ENCODE measurements at places on chromosomes 5 and 9.

DNA sequence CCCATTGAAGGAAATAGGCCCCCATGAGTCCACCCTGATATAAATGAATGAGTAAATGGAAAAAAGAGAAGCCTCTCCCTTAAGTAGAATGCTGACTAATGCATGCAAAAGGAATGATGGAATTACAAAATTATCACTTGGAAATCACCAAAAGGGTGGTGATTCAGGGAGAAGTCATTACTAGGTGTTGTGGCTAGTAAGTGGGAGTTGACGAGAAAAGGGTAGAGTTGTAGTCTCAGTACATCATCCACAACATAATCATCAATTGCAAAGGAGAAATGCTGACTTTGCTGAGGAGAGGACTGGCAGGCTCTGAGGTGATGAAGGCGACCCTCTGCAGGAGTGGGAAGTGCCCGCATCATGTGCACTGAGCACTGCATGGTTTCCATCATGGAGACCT lies 201.5 kb upstream of the S1PR3 start:
- no peaks in the 10 kb centered on the region for H3K36me3 ChIP-seq
- no peak overlapping the region for H3K27ac ChIP-seq
- H3K4me1 ChIP-seq, result peaks cover 14% of the 10 kb centered on the region
- no peak for DNase-seq

DNA sequence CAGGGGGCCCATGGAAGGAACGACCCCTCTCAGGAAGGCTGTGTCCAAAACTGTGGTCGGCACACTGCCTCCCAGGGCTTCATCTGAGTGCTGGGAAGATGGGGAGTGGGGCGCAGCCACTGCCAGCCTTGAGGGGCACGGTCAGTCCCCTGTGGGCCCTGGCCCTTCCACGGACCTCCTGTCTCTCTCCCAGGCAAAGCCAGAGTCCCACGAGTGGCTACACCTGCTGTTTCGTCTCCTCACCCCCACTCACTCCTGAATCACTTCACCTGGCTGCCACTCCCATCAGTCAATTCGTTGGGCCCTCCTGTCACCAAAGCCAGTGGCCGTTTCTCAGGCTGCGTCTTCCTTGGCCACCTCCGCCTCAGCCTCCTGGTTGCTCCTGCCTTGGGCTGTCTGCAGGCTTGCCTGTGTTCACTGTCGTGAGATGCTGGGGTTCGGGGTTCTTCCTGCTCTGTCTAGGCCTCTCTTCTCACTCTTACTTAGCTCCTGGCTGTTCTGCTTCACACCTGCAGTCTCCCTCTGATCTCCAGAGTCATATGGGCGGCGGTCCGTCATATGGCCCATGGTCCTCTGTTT lies 58.8 kb upstream of the RNF130 start:
- H3K4me3 ChIP-seq, result no peak overlapping the region
- H3K27me3 ChIP-seq, result peaks cover 14% of the 10 kb centered on the region
- no peaks in the 10 kb centered on the region for H3K36me3 ChIP-seq

DNA sequence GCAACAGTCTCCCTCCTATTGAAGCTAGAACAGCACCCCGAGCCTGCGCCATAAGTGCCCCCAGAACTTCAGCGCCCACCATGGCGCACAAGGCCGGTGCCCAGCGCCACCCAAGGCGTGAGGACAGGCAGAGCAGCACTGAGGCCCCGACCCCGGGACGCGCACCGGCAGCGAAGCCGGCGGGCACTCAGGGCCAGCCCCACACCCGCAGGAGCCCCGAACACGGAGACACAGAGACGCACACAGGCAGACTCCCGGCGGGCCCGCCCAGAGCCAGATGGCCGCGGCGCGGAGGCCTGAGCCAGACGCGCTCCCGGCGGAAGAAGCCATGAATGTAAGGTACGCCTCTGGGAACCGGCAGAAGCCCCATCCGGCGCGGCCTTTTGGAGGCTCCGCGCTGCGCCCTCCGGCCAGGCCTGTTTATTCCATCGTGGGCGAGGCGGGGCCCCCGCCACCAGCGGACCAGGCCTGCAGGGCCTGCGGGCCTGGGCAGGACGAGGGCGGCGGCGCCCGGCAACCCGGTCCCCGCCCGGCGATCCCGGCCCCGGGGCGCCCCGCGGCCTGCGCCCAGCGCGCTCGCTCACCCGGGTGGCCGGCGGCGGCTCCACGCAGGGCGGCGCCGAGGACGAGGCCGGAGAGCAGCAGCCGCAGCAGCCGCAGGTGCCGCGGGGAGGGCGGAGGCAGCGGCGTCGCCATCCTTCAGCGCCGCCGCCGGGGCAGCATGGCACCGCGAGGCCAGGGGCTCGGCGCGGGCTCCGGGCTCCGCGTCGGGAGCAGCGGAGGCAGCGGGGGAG lies 486 bp downstream of the NPDC1 start:
- peak overlapping the region; percentile 69 for H3K4me3 ChIP-seq
- DNase-seq, result no peak
- peaks cover 39% of the 10 kb centered on the region for H3K4me1 ChIP-seq
- peaks cover 3% of the 10 kb centered on the region for H3K36me3 ChIP-seq
- peak overlapping the region; percentile 41 for H3K27ac ChIP-seq
- peaks cover 34% of the 10 kb centered on the region for H3K27me3 ChIP-seq

DNA sequence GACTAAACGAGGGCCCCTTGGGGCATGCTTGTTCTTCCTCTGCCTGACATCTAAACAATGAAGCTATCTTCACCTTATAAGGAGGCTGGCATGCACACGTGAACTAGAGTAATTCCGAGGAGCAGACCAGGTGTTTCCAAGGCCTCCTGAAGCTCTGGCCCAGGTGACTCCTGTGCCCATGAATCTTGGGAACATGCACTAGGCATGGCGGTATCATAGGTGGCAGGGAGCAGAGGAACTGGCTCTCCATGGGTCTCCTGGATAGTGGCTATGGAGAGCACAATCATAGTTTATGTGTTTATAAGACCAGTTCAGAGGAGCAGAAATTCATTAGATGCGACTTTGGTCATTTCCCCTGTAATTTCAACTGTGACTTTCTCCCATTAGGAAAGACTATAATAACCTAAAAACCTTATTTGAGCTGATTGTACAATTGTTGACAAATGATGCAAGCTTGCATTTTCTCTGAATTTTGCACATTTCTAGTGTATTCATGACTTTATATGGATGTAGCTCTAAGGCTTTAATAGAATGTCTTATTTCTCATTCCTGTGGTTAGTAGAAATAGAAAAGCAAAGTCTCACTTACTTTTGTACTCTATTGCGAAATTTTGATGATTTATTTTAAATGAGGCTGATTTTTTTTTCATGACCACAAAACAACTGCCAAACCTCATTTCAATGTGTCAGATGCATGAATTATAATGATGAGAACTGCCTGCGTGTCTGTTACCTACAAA lies 135.3 kb upstream of the RPS23 start:
- no peak overlapping the region for H3K27ac ChIP-seq
- peaks cover 6% of the 10 kb centered on the region for H3K4me1 ChIP-seq
- H3K4me3 ChIP-seq, result no peak overlapping the region
- H3K27me3 ChIP-seq, result no peaks in the 10 kb centered on the region

DNA sequence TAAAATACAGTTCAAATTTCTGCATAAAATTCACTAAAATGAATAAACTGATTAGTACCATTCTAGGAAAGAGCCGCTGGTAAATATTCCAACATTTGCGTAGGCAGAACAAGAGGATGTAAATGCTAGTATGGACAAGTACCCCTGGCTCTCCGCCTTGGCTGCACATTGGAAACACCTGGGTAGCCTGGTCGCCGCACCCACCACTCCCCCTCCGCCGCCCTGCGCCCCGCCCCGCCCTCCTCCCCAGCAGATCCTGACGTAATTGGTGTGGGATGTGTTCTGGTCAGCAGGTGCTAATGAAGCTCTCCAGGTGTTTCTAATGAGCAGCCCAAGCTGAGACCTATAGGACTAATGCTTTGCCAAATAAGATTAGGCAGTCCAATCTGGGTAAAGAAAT lies 225.7 kb downstream of the FRMD3 start:
- H3K4me1 ChIP-seq, result peaks cover 6% of the 10 kb centered on the region
- DNase-seq, result no peak
- H3K36me3 ChIP-seq, result no peaks in the 10 kb centered on the region
- H3K27ac ChIP-seq, result no peak overlapping the region
- H3K27me3 ChIP-seq, result no peaks in the 10 kb centered on the region
- no peak overlapping the region for H3K4me3 ChIP-seq

DNA sequence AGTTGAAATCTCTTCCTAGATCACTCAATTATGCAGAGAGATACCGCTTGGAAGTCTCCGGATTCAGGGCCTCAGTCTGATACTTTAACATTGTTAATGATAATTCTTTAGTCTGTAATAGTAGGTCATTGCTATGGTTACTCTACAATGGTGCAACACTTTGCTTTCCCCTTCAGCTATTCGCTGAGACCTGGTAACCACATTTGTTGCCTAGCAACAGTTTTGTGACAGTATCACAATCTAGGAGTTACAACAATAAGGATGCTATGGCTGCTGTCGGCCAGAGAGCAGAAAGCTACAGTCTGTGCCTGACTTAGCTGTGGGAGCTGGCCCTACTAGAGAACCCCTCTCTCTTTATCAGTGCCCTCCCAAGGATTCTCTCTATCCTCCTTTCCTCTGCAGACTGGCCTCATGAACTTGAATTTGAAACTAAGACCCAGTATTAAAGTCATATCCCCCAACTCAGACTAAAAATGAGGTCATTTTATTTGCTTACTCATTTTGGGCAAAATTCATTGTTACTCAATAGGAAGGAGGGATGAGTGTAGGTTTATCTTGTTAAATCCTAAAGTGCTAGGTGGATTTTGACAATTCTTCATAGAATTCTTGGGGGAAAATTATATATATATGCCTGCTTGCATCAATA lies 39.3 kb downstream of the NR2F1 start:
- H3K4me3 ChIP-seq, result no peak overlapping the region
- no peaks in the 10 kb centered on the region for H3K36me3 ChIP-seq
- DNase-seq, result no peak
- peaks cover 11% of the 10 kb centered on the region for H3K4me1 ChIP-seq
- no peak overlapping the region for H3K27ac ChIP-seq
- no peaks in the 10 kb centered on the region for H3K27me3 ChIP-seq

DNA sequence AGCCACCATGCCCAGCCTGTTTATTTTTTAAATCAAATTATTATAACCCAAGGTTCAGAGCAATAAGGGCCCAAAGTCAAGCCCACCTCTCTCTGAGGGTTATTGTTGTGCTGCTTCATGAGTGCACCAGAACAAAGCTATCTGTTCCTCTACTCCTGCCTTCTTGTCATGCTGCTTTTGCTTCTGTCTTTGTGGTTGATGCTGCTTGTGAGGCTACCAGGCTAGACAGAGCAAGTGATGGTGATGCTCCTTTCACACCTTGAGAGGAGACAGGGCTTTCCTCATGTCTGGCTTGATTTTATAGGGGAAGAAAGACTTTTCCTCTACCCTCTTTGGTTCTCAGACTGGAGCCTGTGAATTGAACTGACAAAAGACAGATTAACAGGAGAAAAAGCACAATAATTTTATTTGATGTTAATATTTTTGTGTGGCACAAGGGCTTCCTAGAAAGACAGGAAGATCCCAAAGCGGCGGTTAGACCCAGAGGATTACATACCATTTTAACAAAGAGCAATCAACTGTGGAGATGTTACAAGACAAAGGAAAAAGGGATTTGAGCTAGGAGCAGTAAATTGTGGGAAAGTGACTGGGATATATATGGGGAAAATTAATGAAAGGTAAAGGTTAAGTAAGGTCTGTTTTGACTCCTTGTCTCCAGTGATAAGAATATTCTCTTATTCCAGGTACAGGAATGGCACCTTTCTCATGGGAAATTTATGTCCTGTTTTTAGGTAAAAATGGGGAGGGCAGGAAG lies 4.4 kb upstream of the CD180 start:
- H3K4me3 ChIP-seq, result no peak overlapping the region
- no peak overlapping the region for H3K27ac ChIP-seq
- no peaks in the 10 kb centered on the region for H3K27me3 ChIP-seq

- H3K4me1 ChIP-seq, result no peaks in the 10 kb centered on the region
- no peaks in the 10 kb centered on the region for H3K36me3 ChIP-seq
- no peak overlapping the region for H3K4me3 ChIP-seq
- no peaks in the 10 kb centered on the region for H3K27me3 ChIP-seq
Observed at GRCh38 chr5:90641528-90641927, 82.9 kb downstream of the ADGRV1 start.

DNA sequence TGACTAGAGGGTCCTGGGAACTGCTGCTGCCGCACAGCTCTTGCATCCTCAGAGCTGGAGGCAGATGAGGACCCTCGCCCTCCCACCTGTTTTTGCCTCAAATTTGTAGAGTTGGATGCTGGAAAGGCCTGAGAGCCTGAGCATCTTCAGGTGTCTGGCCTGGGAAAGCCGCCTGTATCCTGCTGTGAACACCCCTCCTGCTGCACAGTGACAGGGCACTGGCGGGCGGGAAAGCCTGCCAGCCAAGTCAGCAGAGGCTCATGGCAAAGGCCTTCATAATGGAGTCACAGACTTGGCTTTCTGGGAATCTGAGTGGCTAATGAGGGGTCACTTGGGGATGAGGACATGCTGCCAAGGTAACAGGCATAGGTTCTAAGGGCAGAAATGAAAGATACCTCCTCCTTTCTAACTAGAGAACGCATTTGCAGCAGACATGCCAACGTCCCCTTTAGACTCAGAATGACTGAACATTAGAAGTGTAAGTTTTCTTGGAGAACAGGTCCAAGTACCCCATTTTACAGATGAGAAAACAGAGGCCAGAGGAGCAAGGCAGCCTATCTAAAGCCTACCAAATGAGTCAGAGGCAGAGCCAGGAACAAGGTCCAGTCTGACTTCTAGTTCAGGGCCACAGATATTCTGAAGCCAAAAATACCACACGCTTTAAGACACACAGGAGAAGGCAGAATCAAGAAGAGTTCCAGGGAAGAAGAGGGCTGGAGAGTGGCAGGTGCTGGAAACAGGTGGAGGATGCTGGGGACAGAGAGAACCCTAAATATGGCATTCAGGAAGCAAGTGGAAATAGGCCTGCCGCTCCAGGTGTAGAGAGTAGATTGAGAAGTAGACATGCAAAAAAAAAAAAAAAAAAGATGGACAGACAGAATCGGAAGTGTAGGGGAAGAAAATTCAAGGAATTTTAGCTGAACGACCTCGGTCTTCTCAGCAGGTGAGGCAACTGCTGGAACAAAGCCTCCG lies 44.1 kb downstream of the EPB41L4B start:
- no peak overlapping the region for H3K27ac ChIP-seq
- no peaks in the 10 kb centered on the region for H3K36me3 ChIP-seq
- DNase-seq, result no peak
- peaks cover 4% of the 10 kb centered on the region for H3K4me1 ChIP-seq
- no peaks in the 10 kb centered on the region for H3K27me3 ChIP-seq

- no peaks in the 10 kb centered on the region for H3K4me1 ChIP-seq
- DNase-seq, result no peak
- H3K27me3 ChIP-seq, result no peaks in the 10 kb centered on the region
Observed at GRCh38 chr5:52339285-52339684, 448.4 kb upstream of the ITGA1 start.

DNA sequence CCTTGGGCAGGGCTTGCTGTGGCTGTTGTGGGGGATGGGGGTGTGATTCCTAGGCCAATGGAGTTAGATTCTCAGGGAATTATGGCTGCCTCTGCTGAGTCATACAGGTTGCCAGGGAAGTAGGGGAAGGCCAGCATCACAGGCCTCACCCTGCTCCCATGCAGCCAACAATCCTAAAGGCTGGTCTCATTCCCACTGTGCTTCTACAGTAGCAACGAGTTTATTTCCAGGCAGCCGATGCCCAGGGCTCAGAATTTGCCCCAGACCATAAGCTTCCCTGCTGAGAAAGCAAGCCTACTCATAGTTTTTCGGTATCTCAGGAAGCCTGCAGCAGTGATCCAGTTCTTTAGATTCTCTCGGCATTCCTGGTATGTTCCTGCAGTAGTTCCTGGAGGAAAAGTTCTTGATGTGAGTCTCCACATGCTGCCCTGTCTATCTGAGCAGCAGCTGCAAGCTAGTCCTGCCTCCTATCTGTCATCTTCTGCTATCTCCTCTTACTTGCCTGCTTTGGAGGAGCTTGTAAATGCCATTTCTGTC lies 59.3 kb upstream of the SELENOP start:
- DNase-seq, result no peak
- no peaks in the 10 kb centered on the region for H3K36me3 ChIP-seq
- no peak overlapping the region for H3K4me3 ChIP-seq
- no peak overlapping the region for H3K27ac ChIP-seq
